ENCODE measurements at places on chromosomes 3 and 15.

DNA sequence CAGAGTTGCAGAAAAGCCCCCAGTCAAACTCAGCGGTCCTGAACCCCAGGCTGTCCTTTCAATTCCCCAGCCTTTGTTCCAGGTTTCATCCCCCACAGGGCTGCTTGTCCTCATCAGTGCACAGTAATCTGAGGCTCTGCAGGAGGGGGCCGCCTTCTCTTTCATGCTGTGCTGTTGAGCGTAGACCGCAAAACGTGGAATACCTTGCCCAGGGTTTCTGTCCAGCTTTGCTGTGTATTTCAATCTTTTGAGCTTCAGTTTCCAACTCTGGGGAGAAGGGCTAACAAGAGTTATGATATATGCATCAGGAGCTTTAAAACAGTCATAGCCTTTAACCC is 64.8 kb downstream of the FAM43A start:
- DNase-seq = no peak

DNA sequence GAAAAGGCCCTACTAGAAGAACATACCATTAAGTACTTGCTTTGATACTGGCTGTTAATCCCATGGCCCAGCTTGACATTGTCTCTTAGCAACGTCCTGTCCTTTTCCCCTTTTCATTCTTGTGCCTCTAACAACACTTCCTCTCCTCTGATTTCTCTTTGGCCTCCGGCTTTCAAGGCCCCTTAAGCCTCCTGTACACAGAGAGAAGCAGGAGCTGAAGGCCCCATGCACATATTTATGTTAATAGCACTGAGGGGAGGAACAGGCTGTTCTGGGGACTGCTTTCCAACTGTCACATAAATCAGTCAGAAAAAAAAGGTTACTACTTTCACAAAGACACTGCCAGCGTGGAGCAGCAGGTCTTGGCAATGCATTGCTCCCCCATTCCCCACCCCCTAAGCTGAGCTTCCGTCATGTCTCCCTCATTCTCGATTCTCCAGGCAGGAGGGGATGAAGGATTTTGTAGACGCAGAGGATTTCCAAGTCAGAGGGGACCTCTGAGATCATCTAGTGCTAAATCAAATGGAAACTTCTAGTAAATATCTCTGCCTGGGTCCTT is 257.4 kb upstream of the ADAMTS9 start:
- no peak for DNase-seq

GRCh38 chr3:168958466-168958865 is 705.0 kb downstream of the MECOM start:
- no peak for DNase-seq

- no peak for DNase-seq
These were observed 996 bp upstream of the SLC28A1 start for GRCh38 chr15:84883466-84883865.

- DNase-seq = no peak
These were observed 203.2 kb upstream of the GAP43 start for GRCh38 chr3:115420086-115420485.

GRCh38 chr3:136842294-136842693 is 19.7 kb upstream of the NCK1 start:
- DNase-seq = no peak

DNA sequence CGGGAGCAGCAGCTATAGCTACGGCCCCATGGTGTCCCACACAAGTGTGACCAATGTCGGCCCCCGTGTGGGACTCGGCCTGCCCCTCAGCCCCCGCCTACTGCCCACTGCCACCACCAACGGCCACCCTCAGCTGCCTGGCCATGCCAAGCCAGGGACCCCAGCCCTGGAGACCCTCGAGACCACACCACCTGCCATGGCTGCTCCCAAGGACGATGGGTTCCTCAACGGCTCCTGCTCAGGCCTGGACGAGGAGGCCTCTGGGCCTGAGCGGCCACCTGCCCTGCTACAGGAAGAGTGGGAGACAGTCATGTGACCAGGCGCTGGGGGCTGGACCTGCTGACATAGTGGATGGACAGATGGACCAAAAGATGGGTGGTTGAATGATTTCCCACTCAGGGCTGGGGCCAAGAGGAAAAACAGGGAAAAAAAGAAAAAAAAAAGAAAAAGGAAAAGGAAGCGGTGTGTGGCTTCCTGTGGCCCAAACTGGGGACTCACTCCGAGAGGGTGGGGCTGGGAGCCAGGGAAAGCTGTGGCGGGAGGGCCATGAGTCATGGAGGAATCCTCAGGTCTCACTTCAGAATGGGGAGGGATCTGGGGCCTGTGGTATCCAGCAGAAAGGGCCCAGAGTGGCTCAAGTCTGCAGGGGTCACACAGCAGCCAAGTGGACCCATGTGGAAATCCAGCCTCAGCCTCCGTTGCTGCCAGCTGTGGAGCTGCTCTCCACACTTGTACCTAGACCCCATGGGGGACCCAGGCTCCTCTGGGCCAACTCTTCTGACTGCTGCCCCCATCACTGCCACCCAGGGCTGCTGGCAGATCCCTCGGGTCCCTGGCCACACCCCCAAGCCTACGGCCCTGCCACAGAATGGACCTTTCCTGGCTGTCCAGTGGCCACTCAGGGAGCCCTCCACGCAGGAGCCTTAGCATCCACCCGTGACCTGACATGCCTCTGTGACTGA is 26.1 kb downstream of the PTH1R start:
- no peak for DNase-seq

DNA sequence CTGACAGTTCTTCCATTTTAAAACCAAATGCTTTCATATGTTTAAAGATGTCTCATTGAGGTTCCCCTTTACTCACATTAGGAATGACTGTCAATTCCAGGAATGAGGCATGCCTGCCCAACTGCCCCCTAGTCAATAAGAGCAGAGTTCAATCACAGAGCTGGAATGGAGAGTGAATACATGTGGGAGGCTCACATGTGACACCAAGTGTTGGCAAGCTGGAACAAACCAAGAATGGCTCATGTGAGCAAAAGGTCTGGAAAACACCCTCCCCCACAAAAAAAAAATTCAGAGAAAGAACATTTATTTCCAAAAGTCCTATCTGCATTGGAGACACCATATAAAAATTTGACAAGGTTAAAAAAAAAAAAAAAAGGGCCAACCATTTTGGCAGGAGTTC is 3.7 kb downstream of the PBRM1 start:
- no peak for DNase-seq

GRCh38 chr15:56040081-56041035 is 46.9 kb upstream of the NEDD4 start:
- peak; percentile 5 for DNase-seq

GRCh38 chr3:67733269-67733950 is 79.0 kb upstream of the SUCLG2 start:
- no peak for DNase-seq

- DNase-seq = no peak
These were observed 162.8 kb upstream of the SLITRK3 start for GRCh38 chr3:165359005-165359404.

DNA sequence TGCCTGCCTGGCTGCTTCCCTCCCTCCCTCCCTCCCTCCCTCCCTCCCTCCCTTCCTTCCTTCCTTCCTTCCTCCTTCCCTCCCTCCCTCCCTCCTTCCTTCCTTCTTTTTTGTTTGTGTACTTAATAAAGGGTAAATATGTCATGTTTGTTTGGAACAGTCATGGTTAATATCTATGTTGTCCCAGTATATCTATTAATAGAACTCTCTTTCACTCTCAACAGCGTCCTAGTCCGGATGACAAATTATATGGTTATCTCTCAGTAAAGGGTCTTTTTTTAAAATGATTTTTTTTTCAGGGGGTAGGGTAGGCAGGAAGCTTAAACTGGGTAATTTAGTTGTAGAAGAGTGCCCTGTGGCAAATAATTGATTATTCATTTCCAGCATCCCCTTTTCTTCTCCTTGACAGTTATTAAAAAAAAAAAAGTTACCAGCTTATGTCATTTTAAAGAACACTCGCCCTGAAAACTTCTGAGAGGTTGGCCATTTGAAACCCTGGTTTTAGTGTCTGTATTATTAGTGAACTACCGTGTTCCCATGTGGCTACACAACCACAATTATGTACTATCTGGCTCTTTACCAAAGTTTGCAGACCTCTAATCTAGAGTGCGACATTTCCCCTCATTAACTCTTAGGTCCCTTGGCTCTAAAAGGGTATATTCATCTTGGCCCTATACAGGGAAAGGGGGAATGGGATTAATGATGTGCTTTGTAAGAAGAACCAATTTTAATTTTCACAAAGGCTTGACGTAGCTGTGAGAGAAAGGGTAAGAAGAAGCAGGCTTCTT is 13.7 kb downstream of the TAGLN3 start:
- DNase-seq = no peak

GRCh38 chr3:171916888-171917287 is 73.7 kb downstream of the TMEM212 start:
- no peak for DNase-seq

GRCh38 chr3:147428754-147429153 is 19.6 kb downstream of the ZIC1 start:
- no peak for DNase-seq
